ENCODE measurements at places on chromosomes 2 and 18. TPM values are rescaled to one million over a fixed set of nuclear protein-coding genes. Genes with fewer than 3 reads are reported as not detected.
A peak's percentile ranks its signal among the peaks of the same experiment; 100 is the strongest.

DNA sequence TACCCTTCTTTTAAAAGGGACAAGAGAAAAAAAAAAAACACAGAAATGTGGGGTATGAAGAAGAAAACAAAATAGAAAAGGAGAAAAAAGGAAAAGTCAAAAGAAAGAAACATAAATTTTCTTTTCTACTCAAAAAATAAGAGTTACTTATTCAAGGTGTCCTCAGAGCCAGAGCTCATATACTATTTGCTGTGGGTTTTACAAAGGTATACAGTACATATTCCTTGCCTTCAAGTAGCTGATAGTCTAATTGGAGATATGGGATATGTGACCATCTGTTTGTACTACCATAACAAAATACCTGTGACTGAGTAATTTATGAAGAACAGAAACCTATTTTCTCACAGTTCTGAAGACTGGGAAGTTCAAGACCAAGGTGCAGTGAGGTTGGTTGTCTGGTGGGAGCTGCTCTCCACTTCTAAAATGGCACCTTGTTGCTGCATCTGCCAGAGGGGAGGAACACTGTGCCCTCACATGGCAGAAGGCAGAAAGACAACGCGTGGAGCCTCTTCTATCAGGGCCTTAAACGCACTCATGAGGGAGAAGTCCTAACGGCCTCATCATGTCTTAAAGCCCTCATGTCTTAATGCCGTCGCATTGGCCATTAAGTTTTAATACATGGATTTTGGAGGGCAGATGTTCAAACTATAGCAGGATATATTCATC, 33.9 kb downstream of the NBAS start:
- H3K4me1 ChIP-seq, result no peaks in the 10 kb centered on the region
- peaks cover 45% of the 10 kb centered on the region for H3K36me3 ChIP-seq
- H3K4me3 ChIP-seq, result no peak overlapping the region
- H3K27ac ChIP-seq, result no peak overlapping the region
- DNase-seq, result no peak
- no peaks in the 10 kb centered on the region for H3K27me3 ChIP-seq

The OTX1 gene
- not detected for total RNA-seq

GRCh38 chr2:23772056-23772455, 154.9 kb downstream of the ATAD2B start:
- H3K4me1 ChIP-seq, result no peaks in the 10 kb centered on the region
- no peak for DNase-seq
- peaks cover 21% of the 10 kb centered on the region for H3K36me3 ChIP-seq

- H3K4me1 ChIP-seq, result peaks cover 18% of the 10 kb centered on the region
- no peaks in the 10 kb centered on the region for H3K36me3 ChIP-seq
- H3K27me3 ChIP-seq, result peaks cover 8% of the 10 kb centered on the region
These were observed 59.4 kb downstream of the RNF152 start for GRCh38 chr18:61833387-61833786.

DNA sequence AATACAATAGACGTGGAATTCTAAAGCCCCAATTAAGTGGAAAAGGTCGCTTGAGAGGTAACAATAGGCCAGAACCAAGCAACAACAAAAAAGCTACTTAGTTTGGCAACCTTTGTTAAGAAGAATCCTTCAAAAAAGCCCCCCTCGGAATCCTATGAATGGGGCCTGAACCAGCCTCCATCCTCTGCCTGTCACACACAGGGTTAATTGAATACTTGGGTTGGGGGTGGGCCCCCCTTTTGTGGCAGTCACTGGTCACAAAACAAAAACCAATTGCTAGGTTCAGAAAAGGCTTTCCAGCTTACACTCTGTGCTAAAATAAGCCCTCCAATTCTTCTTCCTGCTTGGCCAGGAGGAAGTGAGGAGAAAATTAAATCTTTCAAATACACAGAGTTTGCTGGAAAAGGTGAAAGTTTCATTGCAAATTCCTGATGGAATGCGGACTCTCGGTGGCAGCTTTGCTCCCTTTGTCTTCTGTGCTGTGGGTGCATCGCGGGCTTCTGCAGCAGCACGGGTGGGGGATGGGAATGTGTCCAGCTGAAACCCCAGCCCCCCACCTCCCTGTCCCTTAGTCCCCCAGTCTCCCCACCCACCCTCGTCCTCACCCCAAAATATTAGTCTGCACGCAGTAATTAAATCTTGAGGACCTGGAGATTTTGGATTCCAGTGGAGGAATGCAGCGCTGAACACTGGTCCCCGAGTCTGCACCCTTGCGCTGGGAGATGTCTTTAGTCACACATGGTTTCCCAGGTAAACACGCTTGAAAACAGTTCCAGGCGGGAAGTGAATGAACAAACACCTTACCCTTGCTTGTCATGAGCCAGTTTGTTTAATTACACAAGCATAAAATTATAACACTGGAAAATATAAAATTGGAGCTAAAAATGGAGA, 254.3 kb downstream of the SOX11 start:
- no peak overlapping the region for H3K4me3 ChIP-seq
- H3K27me3 ChIP-seq, result peaks cover 3% of the 10 kb centered on the region
- H3K27ac ChIP-seq, result no peak overlapping the region

DNA sequence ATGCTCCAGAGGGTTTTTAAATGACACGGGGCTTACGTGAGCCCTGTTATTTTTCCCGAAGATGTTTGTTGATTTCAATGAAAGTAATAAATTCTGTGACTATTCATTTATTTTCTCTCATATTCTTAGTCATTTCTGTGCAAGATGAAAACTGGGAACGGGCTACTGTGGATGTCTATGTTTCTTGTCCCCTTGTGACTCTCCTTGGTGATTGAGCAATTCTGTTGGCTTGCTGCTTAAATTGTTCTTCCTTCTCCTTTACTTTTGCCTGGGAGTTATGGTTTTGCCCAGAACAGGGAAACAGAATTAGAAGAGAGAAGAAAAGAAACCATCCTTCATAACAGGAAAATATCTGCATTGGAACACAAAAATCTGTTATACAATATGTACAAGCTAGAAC, 508.2 kb upstream of the DSEL start:
- no peak overlapping the region for H3K4me3 ChIP-seq
- H3K27ac ChIP-seq, result no peak overlapping the region
- no peaks in the 10 kb centered on the region for H3K27me3 ChIP-seq
- no peak for DNase-seq

- no peak overlapping the region for H3K27ac ChIP-seq
- DNase-seq, result no peak
- H3K4me1 ChIP-seq, result no peaks in the 10 kb centered on the region
- H3K27me3 ChIP-seq, result peaks cover 7% of the 10 kb centered on the region
These were observed 22.8 kb downstream of the CYBRD1 start for GRCh38 chr2:171545086-171545485.

The FOXI3 gene
- total RNA-seq, result not detected

The VWA3B gene
- not detected for total RNA-seq

GRCh38 chr2:234587341-234588053, 90.6 kb upstream of the ARL4C start:
- H3K4me1 ChIP-seq, result no peaks in the 10 kb centered on the region
- no peak overlapping the region for H3K27ac ChIP-seq
- H3K27me3 ChIP-seq, result peaks cover 6% of the 10 kb centered on the region
- no peak overlapping the region for H3K4me3 ChIP-seq
- H3K36me3 ChIP-seq, result no peaks in the 10 kb centered on the region

The PELI1 gene
- total RNA-seq, result 27.8 TPM

- H3K27ac ChIP-seq, result no peak overlapping the region
- no peaks in the 10 kb centered on the region for H3K36me3 ChIP-seq
- H3K4me3 ChIP-seq, result no peak overlapping the region
- no peaks in the 10 kb centered on the region for H3K4me1 ChIP-seq
- DNase-seq, result no peak
These were observed 1111.0 kb upstream of the SLC39A10 start for GRCh38 chr2:194545978-194546377.

GRCh38 chr18:59453468-59453961, 94.5 kb upstream of the LMAN1 start:
- H3K36me3 ChIP-seq, result no peaks in the 10 kb centered on the region
- H3K4me3 ChIP-seq, result no peak overlapping the region
- DNase-seq, result no peak

The ZSCAN30 gene
- total RNA-seq, result 24.8 TPM

The DYNAP gene
- not detected for total RNA-seq

GRCh38 chr18:70576276-70577022, 287.6 kb downstream of the SOCS6 start:
- no peak for DNase-seq
- no peak overlapping the region for H3K4me3 ChIP-seq
- H3K36me3 ChIP-seq, result no peaks in the 10 kb centered on the region
- no peaks in the 10 kb centered on the region for H3K4me1 ChIP-seq
- H3K27me3 ChIP-seq, result no peaks in the 10 kb centered on the region

DNA sequence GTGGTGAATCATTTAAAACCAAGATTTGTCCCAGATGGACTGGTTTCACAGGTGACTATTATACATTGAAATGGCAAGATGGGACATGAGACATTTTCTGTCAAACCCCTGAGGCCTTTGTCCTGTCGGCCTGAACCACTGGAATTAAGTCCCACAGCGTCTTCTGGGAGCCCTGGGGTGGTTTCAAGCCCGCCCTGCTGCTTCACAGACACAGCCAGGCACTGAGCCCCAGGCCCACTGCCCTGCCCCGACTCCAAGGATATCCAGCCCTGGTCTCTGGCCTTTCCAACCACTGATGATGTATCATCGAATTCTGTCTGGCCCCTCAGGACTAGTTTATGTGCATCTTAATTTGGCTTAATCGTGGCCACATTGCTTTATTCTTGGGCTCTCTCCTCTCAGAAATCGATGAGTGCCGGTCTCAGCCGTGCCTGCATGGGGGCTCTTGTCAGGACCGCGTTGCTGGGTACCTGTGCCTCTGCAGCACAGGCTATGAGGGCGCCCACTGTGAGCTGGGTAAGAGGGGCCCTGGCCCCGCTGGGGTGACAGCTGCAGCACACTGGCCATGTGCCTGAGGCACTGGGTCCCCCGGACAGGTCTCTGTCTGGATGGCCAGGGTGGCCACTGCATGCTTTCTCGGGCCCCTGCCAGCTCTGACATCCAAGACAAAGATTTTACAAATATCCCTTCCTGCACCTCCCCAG, 39.5 kb downstream of the MTERF4 start:
- H3K27me3 ChIP-seq, result no peaks in the 10 kb centered on the region
- no peaks in the 10 kb centered on the region for H3K36me3 ChIP-seq
- DNase-seq, result no peak
- H3K27ac ChIP-seq, result no peak overlapping the region
- H3K4me3 ChIP-seq, result peak overlapping the region; percentile 41

The RIT2 gene
- total RNA-seq, result not detected

DNA sequence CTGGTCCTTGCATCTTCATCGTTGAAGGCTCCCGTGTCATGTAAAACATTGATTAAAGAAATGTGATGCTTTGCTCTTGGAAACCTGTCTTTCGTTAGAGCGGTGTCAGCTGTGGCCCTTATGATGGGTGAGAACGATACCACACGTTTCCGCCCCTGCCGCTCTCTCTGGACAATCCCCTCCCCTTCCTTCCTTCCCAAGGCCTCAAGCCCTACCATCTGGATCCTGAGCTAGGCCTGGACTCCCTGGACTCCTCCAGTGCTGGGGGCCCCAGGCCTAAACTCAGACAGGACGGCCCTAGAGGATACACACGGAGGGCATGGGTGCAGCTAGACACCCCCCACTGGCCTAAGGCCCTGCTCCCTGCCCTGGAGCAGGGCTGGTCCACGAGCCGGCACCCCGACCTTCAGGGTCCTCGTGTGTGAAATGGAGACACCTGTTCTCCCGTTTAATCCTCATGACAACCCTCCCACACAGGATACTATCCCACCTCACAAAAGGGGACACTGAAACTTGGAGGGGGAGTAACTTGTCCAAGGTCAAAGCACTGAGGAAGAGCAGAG, 13.2 kb downstream of the BIN1 start:
- H3K4me1 ChIP-seq, result peaks cover 9% of the 10 kb centered on the region
- H3K27ac ChIP-seq, result no peak overlapping the region
- H3K4me3 ChIP-seq, result peak overlapping the region; percentile 34
- no peaks in the 10 kb centered on the region for H3K27me3 ChIP-seq
- no peaks in the 10 kb centered on the region for H3K36me3 ChIP-seq

DNA sequence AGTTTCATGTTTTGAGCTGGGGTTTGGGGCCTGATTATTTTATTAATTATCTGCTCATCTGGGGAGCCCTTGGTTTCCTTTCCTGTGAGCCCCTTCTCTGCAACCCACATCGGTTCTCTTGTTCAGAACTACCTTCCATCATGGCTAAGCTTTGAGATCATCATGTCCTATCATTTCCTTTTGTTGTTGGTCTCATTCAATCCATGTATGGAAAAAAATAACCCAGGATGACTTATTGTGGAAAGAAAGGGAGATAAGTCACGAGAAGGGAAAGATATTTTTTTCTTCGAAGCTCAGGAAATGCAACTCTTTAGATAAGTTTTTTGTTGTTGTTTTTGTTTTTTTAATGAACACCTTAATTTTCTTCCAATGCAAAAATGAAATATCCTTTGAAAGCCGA, 43.7 kb downstream of the EHD3 start:
- no peak overlapping the region for H3K27ac ChIP-seq
- no peak overlapping the region for H3K4me3 ChIP-seq
- peaks cover 8% of the 10 kb centered on the region for H3K27me3 ChIP-seq
- peaks cover 2% of the 10 kb centered on the region for H3K4me1 ChIP-seq
- H3K36me3 ChIP-seq, result no peaks in the 10 kb centered on the region

The RAMP1 gene
- not detected for total RNA-seq

DNA sequence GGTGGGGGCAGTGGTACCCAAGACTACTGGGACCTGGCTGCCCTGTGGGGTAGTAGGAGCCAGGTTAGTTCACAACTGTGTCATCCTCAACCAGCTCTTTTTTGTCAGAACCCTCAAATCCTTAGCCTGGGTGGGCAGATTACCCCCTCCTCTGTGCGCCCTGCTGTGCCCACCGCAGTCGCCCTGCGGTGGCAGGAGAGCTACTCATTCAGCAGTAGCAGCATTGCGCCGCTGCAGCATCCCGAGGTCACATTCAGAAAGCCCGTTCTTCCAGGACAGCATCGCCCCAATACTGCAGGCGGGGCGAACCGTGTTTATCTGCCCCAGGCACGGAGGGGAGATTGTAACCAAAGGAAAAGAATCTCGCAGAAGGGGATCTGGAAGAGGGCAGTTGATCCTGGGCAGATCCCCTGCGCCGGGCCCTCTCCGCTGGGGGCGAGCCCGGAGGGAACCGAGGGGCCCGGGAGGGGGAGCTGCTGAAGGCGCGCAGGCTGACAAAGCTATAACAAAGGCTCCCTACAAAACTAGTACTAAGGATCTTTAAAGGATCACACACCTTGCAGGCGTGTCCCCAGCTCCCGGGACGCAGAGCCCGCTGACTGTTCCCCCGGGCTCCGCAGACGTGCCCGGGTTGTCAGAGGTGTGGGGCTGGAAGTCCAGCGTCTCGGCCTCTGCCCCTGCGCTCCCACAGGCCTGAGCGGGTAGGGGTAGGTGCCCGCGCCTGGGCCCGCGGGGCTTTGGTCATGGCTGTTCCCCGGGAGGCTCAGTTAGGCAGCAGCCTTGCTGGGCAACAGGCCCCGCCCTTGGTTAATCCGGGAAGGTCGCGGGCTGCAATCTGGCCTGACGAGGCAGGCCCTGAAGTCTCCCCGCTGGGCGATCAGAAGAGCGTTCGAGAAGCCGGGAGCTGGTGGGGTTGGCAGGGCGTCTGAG, 13.2 kb downstream of the POU3F3 start:
- no peak overlapping the region for H3K4me3 ChIP-seq
- no peak overlapping the region for H3K27ac ChIP-seq
- DNase-seq, result no peak
- peaks cover 47% of the 10 kb centered on the region for H3K27me3 ChIP-seq
- peaks cover 5% of the 10 kb centered on the region for H3K36me3 ChIP-seq

All from naive thymus-derived CD8-positive, alpha-beta T cell (primary cell).